ENCODE measurements at places on chromosomes 3 and 15.

- DNase-seq, result no peak
These were observed 9.9 kb downstream of the C15orf39 start for GRCh38 chr15:75211436-75212199.

GRCh38 chr15:40367686-40368611 lies 9.9 kb downstream of the DISP2 start:
- DNase-seq, result no peak

- no peak for DNase-seq
These were observed 31.9 kb downstream of the PCCB start for GRCh38 chr3:136281966-136282520.

DNA sequence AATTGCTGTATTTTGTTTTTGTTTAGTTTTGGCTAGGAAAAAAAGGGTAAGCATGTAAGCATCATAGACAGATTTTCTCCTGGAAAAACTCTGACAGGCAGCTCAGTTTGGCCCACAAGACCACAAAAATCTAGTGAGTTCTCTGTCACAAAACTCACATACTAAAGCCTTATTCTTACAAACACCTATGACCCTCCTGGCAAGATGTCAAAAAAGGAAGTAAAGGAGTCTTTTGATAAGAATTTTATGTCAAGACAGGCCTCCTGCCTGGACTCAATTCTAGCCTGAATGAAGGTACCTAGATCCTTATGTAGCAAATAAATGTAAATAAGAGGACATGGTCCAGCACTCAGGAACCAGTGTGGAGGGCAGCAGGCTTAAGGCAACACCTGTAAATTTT lies 668.3 kb upstream of the ZNF385D start:
- no peak for DNase-seq

- no peak for DNase-seq
These were observed 59.7 kb downstream of the SEMA3G start for GRCh38 chr3:52385157-52385556.

DNA sequence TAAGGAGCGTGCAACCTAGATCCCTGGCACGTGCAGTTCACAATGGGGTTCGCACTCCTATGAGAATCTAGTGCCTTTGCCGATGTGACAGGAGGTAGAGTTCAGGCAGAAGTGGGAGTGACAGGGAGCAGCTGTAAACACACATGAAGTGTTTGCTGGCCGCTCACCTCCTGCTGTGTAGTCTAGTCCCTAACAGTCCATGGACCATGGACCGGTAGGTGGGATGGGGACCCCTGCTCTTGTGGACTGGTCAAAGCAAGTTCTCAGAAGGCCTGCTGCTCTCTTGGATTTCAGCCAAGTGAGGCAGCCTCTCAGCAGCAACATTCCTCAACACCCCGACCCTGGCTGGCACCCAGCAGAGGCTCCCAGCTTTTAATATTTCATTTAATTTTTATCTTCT lies 58.2 kb upstream of the SNRPA1 start:
- no peak for DNase-seq

DNA sequence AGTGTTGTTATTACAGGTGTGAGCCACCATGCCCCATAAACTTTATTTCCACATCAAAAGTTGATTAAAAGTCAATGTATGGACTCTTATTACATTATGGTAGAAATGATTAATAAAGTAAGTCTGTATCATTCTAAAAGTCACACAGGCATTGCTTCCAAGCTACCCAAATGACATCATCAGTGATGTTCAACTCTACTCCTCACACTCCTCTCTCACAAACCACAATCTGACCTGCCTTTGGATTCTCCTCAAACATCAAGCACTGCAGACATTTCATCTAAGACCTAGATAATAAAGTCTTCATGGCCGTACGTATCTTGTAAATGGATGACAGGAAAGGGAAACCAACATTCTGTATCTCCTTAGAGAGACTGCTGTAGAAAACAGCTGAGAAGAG lies 68.0 kb downstream of the SMARCC1 start:
- no peak for DNase-seq

DNA sequence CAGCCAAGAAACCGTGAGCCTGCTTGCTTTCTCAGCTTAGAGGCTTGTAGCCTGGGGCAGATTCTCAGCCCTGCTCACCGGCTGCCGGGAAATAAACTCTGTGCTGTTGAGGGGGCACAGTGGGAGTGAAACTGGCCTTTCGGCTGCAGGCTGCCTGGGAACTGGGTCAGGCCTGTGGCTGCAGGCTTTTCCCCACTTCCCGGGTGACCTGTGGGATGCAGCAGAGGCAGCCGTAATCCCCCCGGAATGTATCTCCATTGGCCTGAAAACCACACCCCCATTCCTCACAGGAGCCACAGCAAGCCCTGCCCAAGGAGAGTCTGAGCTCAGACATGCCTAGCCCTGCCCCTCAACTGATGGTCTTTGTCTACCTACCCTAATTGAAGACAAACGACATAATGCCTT lies 110.9 kb downstream of the STXBP5L start:
- DNase-seq, result no peak

GRCh38 chr15:65411465-65412071 lies 11.2 kb downstream of the IGDCC4 start:
- DNase-seq, result no peak

GRCh38 chr3:132378048-132378762 lies 39.1 kb upstream of the DNAJC13 start:
- DNase-seq, result no peak

GRCh38 chr3:18716821-18717220 lies 291.7 kb upstream of the SATB1 start:
- no peak for DNase-seq

DNA sequence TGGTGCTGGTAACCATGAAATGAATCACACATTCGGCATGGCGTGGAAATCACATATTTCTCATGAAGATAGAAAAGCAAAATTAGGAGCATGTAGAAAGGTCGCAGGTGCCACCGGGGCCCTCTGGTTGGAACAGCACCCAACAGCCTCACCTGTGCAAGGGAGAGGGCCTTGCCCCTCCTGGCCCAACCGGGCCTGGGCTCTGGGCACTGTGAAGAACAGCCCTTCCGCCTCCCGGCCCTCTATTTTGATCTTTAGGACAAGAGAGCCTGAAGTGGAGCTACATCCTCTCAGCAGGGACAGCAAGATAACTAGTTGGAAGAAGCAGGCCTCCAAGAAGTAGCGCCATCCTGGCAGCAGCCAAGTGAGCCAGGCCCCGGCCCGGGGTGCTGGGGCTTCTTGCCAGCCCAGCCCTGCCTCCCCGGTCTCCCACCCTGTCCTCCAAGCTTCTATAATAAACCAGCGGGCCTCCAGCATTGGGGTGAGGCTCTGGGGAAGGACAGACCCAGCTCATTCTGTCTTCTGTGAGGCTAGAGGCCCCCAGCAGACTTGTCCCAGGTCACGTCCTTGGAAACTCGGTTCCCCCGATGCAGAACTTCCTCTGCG lies 46.1 kb upstream of the FGD5 start:
- no peak for DNase-seq

DNA sequence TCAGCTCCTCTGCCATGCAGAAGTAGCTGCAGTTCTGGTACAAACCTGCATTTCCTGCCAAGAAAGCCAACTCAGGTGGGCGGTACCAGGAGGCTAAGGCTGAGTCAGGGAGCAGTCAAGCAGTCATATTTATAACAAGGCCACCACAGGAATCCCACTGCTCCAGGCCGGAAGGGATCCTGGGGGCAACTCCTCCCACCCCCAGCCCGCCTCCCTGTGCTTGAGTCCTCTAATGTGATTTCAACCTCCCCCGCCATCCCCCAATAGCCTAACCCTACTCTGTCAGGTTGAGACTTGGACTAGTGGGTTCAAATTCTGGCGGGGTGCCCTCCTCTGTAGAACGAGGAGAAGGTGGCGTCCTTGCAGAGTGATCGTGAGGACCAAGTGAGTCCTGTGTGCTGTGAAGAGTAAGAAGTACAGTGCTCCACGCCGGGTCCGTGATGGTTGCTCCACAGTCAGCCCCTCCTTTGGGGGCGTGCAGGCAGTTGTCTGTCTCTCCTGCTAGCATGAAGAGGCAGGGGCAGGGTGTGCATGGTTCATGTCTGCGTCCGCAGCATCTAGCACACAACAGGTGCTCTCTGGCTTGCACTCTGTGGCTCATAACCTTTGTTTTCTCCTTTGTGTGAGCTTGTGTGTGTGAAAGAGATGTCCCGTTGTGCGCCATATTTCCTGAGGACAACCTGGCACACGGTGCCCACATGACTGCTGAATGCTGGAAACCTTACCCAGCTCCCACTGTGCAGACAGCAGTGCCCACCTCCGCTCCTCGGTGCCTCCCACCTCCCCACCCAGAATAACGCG lies 78.3 kb downstream of the SMAD6 start:
- DNase-seq, result no peak

DNA sequence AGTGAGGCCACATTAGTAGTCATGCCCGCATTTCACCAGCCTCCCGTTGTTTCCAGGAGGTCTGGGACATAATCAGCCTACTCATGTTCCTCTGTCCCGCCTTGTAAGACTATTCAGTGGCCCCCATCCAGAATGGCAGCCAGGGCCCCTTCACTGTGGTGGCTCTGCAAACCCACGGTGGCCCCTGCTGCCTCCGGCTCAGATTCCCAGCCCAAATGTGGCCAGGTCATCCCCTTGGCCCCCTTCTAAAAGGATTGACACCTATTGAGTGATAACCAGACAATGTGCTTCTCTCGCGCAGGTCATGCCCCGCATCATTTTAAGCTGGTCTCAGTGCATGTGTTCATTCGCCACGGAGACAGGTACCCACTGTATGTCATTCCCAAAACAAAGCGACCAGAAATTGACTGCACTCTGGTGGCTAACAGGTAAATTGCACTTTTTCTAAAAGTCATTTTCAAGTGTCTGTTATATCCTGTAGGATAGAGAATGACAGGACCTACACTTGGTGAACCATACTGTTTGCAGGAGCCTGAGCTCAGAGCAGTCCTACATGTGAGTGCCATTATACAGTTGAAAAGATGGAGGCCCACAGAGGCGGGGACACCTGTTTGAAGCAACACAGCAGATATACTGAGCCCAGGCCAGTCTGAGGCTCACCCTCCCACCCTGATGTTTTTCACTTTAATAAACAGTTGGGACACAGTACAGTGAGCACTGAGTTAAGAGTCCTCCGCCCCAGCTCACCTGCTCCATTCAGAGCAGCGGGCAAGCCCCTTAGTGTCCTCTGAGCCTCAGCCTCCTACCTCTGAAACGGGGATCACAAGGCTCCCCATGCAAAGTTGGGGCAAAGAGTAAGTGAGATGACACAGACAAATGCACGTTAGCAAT lies 47.7 kb downstream of the PXYLP1 start:
- DNase-seq, result no peak

- DNase-seq, result no peak
These were observed 72.1 kb downstream of the LRIG1 start for GRCh38 chr3:66428733-66429132.

- DNase-seq, result no peak
These were observed 23.3 kb downstream of the SPRED1 start for GRCh38 chr15:38275959-38276358.

- DNase-seq, result no peak
These were observed 53.1 kb upstream of the XCR1 start for GRCh38 chr3:46080124-46080968.

GRCh38 chr3:155241579-155241978 lies 51.9 kb downstream of the STRIT1 start:
- no peak for DNase-seq

DNA sequence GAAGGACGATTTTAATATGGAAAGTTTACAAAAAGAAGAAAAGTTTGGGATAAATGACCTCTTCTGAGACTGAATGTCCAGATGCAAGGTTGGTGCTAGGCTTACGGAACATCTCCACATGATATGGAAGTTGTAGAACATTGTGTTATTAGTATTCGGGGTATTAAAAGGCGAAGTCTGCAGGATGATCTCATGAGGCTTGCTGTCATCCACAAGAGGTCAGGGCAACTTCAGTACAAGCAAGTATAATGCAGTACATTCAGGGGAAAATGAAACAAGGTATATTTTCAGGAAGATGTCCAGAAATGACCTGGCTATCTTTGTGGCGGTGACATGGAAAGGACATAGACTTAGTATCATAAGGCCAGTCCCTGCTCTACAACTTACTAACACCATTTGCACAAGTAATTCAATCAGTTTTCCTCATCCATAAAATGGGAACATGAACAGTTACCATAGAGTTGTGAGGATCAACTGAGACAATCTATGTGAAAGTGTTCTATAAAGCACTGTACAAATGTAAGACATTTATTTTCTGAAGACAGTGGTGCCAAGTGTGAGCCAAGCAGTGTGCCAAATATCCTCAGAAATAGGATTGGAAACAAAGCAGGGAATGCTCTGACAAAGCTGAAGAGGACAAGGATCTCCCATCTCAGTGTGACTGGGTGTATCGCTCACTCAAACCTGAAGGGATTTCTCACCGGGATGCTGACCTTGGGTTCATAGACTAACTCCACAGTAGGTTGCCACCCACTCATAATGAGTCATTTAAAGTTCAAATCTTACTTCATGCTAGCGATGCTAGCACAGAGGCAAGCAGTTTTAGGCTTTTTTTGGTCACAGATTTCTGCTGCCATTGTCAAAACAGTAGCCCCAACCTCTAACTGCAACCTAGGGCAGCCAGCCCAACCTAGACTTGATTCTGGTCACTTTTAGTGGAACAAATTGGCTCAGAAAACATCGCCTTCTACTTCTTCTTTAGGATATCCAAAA lies 118.3 kb downstream of the TIGIT start:
- no peak for DNase-seq

DNA sequence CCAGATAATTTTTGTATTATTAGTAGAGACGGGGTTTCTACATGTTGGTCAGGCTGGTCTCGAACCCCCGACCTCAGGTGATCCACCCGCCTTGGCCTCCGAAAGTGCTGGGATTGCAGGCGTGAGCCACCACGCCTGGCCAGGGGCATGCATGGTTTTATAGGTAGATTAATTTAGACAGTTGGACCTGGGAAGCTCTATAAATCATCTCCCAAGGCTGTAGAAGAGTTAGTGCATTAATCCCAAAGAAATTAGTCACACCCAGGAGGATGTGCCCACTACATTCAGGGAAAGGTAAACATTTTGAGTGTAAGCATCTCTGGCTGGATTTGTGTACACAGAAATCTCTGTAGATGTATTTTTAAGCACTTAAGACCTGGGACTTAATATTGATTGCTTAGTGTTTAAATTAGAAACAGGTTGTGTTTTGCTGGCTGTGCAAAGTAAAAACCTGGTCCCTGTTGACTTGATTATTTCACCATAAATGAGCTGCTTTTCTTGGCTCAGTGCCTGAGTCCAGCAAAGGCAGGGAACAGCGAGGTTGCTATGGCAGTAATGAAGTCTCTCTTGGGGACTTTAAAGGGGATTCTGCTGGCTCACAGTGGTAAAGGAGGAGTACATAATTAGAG lies 19.2 kb downstream of the EXOSC7 start:
- DNase-seq, result peak; percentile 26

DNA sequence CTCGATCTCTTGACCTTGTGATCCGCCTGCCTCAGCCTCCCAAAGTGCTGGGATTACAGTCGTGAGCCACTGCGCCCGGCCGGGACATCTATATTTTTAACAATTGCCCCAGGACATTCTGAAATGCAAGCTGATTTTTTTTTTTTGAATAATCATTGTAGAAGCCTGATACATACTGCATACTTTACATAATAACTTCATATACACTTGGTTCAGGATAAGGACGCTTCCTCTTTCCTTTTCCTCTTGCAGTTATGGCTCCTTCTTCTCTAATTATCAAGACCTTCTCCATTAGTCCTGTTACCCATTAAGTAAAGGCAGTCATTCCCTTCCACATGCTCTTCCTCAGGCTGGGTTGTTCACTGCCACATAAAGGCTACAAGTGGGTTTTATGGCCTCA lies 58.3 kb downstream of the SLCO3A1 start:
- no peak for DNase-seq

- DNase-seq, result no peak
These were observed 216.1 kb downstream of the OPA1 start for GRCh38 chr3:193809106-193809505.
